ENCODE measurements at places on chromosomes 11 and 22. TPM values are rescaled to one million over a fixed set of nuclear protein-coding genes. Genes with fewer than 3 reads are reported as not detected.
A peak's percentile ranks its signal among the peaks of the same experiment; 100 is the strongest.

MAPK8IP1 gene
- total RNA-seq = 2.6 TPM

FZD4 gene
- 0.99 TPM for total RNA-seq

CATSPER1 gene
- not detected for total RNA-seq

SLC25A18 gene
- total RNA-seq = 0.16 TPM

CCDC81 gene
- not detected for total RNA-seq

HBD gene
- total RNA-seq = not detected

TUG1 gene
- 17.5 TPM for total RNA-seq

CYP2D6 gene
- total RNA-seq = 2.7 TPM

DNA sequence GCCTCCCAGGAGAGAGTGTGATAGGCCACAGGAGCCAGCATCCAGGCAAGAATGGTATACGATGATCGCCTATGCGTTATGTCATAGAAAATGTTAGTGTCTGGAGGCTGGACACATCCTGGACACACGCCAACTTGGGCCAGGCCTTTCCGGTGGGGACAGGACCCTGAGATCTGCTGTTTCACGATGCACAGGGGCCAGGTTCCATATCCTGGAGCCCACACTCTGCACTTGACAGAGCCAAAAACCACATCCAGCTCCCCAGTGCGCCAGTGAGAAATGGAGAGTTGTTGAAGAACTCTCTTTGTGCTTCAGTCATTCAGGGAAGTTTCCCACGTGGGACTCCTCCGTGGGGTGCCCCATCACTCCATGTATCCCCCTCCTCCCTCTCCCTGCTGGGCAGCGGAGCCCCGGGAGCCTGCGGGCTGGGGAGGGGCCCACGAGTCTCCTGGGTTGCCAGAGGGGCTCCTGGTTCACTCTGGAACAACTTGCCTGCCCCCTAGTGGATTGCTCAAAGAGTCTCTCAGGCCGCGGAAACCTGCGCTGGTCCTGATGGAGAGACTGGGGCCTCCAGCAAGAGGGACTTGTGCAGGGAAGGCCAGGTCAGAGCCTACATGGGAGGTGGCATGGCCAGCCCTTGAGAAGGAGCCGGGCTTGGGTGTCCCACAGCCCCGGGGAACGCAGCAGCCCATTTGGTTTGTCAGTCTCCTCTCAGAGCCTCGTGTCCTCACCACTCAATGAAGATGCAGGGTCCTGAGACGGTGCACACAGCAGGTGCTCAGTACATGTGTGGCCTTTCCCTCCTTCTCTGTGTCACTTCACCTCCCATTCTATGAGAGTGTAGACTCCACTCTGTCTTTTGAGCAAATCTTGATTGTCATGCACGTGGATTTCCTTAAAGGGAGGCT is 10.2 kb upstream of the LRRC32 start:
- DNase-seq = peak; percentile 56

- peak; percentile 64 for DNase-seq
These were observed 468.0 kb downstream of the OPCML start for GRCh38 chr11:133064152-133064877.

GRCh38 chr11:63909591-63910506 is 7.1 kb downstream of the RCOR2 start:
- no peak for DNase-seq

GRCh38 chr11:23959462-23959861 is 537.4 kb upstream of the LUZP2 start:
- no peak for DNase-seq

DNA sequence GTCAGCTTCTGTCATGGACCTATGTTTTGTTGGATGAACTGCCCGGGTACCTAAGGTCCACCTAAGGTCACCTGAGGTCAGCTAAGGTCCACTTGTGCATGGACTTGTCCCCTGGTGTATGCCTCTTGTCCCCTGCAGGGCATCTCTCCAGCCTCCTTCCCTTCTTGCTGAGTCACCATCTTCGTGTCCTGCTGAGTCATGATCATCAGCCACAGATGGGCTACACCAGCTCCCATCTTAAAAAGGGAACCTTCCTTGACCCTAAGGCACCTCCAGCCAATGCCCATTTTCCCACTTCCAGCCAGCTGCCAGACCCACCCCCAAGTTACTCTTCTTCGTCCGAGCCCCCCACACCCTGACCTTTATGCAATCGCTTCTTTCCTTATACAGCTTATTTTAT is 544.9 kb downstream of the TBC1D22A start:
- peak; percentile 33 for DNase-seq

GRCh38 chr11:44747836-44748235 is 21.1 kb downstream of the TSPAN18 start:
- no peak for DNase-seq

DNA sequence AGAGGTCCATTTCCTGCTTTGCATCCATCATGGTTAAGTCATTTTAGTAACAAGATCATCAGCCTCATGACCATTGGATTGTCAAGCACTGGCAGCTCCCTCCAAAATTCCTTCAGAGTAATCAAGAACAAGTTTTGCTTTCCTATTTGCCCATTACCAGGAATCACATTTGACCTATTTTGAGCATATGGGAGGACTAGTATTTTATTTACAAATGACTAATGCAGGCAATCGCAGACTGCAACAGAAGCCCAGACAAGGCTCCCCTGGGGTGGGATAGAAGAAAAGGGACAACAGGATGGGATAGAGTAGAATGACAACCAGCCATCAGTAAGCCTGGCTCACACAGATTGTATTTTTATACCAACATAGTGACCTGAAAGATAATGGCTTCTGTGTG is 9.1 kb downstream of the MMP10 start:
- DNase-seq = peak; percentile 2

GRCh38 chr11:44179173-44179572 is 83.7 kb downstream of the EXT2 start:
- DNase-seq = no peak

GRCh38 chr11:83709434-83709833 is 423.3 kb upstream of the CCDC90B start:
- DNase-seq = no peak

DNA sequence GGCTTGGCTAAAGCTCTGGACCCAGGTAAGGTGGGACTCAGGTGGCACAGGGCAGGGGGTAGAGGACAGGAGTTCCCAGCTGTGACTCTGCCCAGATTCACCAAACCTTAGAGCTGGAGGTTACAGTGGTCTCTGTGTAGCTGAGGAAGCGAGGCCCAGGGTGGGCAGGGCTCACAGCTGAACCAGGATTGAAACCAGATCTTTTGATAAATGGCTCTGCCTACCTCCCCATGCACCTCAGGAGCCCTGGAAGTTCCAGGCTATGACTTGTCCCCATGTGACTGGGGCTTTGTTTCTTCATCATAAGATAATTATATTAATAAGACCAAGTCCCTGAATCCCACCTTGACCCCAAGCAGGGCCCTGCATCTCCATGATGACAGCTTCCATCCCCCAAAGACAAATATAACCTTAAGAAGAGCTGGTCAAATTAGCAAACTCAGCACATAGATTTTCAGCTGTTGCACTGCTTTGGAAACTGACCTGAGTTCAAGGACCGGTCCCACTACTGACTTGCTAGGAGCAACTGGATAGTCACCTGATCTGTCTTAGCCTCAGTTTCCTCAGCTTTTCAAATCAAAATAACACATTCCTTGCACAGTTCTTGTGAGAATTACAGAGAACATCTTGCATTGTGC is 21.3 kb upstream of the TSKU start:
- DNase-seq = no peak

- peak; percentile 53 for DNase-seq
These were observed 62.6 kb upstream of the PRSS23 start for GRCh38 chr11:86737737-86738136.

DNA sequence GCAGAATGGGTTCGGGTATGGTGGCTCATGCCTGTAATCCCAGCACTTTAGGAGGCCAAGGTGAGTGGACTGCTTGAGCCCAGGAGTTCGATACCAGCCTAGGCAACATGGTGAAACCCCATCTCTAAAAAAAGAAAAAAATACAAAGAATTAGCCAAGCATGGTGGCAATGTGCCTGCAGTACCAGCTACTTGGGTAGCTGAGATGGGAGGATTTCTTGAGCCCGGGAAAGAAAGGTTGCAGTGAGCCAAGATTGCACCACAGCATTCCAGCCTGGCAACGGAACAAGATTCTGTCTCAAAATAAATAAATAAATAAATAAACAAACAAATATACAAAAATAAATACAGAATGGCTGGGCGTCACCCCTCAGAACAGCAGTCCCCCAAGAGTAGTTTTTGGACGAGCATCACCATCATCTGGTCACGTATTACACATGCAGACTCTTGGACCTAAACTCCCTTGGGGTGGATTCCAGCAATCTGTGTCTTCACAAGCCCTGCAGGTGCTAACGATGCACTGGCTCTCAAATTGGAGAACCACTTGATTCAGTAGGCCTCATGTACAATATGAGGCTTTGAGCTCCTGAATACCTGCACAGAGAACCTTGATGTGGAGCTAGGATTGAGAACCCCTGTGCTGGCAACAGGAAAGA is 33.5 kb downstream of the CLMP start:
- DNase-seq = no peak

- DNase-seq = no peak
These were observed 16.3 kb downstream of the LTO1 start for GRCh38 chr11:69658626-69659450.

DNA sequence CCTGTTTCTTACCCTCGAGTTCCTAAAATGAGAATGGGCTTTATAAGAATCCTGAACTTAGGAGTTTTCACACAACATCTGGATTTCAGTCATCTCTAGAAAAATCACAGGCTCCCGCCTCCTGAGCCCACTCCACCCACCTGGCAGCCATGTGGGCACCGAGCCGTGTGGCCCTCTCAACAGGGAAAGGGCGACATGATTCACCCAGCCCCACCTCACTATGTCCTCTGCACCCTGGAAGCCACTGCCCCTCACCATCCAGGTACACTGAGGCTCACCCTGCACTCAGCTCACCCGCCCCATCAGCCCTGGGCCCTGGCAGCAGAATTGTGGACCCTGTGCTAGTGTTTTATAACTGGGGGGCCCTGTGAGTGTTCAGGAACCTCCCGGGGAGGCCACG is 101.5 kb downstream of the SHANK2 start:
- DNase-seq = no peak

GRCh38 chr11:118628031-118628430 is 20.6 kb downstream of the PHLDB1 start:
- no peak for DNase-seq

GRCh38 chr11:133136376-133136775 is 395.9 kb downstream of the OPCML start:
- DNase-seq = no peak

GRCh38 chr11:78635814-78636506 is 61.3 kb upstream of the NARS2 start:
- no peak for DNase-seq

GRCh38 chr11:111774955-111775710 is 8.9 kb upstream of the PPP2R1B start:
- no peak for DNase-seq

DNA sequence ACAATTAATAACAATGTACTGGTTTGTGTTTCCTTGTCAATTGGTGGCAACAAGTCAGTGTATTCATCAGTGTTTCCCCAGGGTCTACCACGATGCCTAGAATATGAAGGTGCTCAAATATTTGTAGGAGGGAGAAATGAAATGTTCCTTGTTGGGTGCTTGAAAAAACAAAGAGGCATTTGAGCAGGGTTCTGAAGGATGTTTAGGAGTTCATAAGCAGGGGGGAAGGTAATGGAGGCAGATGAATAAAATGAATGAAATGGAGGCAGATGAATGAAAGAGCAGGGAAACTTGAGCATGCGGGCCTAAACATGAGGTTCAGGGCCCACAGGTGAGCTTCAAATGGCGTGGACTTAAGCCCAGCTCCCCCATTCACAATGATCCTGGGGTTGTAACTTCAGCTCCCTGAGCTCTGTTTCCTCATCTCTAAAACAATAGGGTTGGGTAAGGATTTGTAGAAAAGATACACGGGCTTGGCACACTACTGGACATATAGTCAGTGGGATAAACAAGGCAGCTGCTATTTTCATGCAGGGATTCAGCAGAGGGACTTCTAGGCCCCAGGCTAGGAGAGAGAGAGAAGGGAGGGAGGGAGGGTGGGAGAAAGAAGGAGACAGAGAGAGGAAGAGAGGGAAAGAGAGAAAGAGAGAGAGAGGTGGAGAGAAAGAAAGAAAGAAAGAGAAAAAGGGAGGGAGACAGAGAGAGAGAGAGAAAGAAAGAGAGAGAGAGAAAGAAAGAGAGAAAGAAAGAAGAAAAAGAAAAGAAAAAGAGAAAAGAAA is 73.7 kb downstream of the MN1 start:
- DNase-seq = no peak

DNA sequence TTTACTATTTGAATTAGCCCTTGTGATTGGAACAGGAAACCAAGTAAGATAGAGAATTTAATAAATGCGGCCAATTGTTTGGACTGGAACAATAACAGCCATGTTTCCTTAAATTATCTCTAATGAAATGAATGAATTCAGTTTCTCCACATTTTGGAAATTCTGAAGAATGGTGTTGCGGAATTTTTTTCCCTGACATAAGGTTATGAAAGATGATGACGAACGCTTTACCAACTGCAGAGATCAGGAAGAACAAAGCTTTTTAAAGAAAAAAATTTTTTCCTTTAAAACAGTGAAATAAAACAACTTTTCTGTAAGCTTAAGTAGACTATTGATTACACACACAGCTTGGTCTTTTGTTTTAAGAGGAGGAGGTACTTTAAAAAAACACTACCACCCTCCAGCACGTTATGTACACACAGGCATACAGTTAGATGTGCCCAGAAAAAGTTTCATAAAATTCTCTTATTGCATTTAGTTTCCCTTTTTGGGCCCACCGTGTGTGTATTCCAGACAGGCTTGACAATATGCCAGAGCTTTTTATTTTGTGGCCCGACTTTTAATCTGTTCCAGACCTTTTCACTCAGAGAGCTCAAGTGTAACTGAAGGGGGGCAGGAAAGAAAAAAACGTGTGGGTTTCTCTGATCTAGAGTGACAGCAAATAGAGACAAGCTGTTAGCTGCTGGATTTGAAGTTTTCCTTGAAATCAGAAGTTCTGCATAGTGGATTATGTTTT is 77.3 kb downstream of the YAP1 start:
- DNase-seq = no peak

DNA sequence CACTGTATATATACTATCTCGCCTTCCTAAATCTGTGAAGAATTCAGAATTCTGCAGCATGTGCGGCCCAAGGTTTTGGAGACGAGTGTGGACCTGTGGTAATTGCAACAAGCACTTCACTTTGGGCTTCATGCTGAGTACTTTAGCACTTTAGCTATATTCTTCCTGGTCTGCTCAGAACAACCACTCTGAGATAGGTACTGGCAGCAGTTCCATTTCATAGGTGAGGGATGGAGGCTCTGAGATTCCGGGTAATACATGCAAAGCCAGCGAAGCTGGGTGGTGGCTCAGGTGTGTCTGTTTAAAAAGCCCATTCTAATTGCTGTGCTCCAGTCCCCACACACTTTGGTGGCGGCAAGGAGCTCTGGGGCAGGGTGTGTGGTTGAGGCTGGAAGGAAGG is 6.4 kb downstream of the ELF5 start:
- no peak for DNase-seq

DNA sequence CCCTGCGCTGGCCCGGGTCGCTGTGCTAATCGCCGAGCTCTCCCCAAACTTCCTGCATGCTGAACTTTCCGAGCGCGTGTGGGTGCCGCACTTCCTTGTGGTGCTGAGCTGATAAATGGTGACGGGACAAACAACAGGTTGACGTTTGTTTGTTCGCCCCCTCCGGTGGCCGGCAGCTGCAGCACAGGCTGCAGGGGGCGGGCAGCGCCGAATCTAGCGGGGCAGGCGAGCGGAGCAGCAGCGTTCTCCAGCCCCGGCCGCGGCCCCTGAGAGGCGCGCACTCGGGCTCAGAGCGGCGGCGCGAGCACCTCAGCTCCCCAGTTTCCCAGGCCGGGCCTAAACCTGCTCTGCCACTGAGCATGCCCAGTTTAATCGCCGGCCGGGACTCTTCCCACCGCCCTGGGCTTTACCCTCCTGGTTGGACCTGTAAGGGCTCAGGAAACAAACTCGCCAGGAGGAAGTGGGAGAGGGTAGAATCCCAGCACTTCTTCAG is at the start of gene PDGFD:
TSS of gene PDGFD (minus strand) at position 120 of the 493 bp plus-strand sequence.
- peak; percentile 70 for DNase-seq
